ENCODE measurements at places on chromosomes 12 and 14.
A peak's percentile ranks its signal among the peaks of the same experiment; 100 is the strongest.

DNA sequence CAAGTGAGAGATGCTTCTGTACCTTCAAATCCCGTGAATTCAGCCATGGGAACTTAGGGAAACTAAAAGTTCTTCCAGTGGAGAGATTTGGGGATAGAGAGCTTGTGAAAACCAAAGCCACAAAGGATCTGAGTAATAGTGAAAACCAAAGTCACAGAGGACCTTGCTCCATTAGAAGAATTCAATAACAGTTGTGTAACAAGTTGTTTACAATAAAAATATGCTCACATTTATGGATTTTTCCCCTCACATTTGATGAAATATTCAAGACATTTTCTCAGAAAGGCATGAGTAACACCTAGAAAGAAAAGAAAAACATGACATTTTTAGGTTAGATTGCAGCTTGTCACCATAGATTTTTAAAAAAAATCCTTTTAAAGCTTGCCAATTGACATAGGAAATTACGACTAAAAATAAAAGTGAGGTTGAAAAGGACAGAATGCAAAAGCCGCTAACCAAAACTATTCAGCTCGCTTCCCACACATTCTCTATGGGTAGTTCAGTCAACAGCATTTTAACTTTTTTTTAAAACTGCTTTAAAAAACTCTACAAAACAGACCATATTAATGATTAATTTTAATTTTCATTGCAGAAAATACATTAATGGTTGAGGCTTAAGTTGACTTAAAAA is 113.2 kb downstream of the CAND1 start:
- no peak for DNase-seq

- peak; percentile 60 for DNase-seq
Observed at GRCh38 chr12:45991284-45992249, 1.2 kb upstream of the SCAF11 start.

GRCh38 chr14:101065696-101066694 is 162.5 kb upstream of the RTL1 start:
- DNase-seq = no peak

DNA sequence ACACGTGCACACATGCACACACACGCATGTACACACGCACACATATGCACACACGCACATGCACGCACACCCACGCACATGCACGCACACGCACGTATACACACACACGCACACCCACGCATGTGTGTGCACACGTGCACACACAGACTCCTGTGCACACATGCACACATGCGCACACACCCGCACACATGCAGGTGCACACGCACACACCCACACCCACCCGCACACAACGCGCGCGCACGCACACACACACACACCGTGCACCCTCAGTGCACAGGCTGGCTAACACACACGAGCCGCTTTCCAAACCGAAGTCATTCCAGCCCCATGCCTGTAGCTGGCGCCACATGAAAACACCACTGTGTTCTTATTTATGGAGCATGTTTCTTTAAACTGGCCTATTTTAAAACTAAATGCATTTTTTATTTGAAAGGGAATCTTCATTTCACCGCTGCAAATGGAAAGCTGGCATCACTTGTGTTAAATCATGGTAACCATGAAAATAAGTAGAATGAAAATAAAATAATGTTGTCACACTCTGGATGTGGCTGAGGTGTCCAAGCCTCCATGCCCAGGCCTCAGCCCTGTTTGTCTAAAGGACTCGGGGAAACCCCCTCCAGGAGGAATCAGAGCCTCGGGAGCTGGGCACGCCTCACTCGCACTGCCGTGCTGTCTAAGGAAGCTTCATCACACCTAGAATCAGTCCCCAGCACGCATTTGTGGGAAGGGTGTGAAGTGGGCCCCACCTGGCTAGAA is 45.1 kb downstream of the GALNT9 start:
- DNase-seq = no peak

DNA sequence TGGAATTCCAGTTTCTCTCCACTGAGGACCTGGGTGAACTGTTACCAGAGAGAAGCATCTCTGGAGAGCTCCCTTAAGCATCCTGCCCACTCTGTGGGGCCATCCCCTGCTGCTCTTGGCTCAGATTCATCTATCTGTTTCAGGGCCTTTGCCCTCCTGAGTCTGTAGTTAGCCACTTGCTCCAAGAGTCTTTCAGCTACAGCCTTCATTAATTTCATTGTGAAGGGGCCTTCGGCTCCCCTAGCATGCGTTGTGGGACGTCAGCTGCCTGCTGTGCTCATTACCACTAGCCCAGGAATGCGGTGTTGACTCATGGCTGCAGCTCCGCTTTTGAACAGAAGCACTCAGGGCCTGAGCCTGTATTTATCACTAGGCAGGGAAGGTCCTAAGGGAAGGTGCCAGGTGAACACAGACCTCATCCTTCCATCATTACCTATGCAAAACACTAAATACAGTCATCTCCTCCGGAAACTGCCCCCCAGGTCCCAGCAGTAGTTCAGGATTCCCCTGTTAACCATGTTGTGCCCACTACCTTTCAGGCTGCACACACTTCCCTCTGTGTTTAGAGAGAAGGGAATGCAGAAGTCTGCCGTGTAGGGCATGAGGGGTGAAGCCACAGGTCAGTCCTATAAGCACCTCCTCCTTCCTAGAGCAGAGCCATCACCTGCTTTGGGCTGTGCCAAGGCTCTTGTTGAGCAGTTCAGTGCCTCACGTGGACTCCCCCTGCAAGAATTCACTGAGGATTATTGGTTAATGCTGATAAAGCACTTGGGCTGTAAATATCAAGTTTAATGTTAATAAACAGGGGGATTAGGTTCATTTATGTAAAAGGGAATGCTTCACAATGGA is 191.4 kb downstream of the CACNA1C start:
- no peak for DNase-seq

DNA sequence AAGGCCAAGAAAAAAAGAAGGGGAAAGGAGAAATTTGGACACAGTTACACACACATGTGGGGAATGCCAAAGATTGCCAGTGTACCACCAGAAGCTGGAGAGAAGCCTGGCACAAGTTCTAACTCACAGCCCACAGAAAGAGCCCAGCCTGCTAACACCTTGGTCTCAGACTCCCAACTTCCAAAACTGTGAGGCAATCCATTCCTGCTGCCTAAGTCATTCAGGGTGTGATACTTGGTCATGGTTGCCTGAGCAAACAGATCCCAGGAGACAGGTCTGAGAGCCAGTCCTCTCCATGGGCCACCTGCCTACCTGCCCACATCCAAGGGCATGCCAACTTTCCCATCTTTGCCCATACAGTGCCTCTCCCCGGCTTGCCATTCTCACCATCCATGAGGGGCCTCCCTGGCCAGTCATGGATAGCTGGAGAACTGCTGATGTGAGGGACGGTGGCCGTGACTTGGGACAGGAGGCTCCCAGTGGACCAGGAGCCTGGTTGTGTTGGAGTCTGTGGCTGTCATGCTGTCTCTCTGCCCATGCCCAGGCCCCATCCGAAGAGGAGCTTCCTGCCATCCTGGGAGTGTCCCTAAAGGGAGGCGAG is 198.0 kb upstream of the RTL1 start:
- DNase-seq = no peak

- DNase-seq = no peak
Observed at GRCh38 chr14:78297858-78298257, 127.7 kb downstream of the NRXN3 start.

DNA sequence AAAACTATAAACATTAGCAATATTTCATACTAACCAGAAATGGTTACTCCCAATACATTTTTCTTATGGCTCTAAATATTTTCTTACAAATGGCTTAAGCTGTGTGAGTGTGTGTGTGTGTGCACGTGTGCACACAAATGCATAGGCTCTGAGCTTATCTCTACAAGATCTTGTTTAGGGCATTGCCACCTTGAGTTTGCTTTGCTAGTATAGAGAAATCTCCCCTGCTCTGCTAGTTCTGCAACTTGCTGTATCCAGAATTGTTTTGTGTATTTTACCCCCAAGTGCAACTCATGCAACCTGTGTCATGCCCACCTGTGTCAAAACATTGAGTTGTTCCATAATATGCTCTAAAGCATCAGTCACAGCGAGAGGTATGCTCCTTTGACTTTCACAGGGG is 72.5 kb upstream of the DUSP6 start:
- DNase-seq = no peak

GRCh38 chr12:58034311-58034710 is 92.9 kb downstream of the ATP23 start:
- DNase-seq = no peak

DNA sequence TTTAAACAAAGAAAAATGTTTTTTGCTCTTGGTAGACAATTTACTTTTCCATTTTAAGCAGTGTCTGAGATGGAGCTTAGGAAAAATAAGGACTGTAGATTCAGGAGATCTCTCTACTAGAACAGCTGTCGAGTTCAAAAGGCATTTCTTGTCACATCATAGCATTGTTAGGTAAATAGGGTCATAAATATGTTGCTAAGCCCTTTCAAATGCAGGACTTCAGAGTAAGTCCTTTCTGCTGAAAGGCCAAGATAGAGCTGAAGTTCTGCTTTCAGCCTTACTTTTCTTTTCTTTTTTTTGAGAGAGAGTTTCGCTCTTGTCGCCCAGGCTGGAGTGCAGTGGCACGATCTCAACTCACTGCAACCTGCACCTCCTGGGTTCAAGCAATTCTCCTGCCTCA is 98.2 kb downstream of the SYNE2 start:
- no peak for DNase-seq

GRCh38 chr12:81337886-81338285 is 260.0 kb downstream of the ACSS3 start:
- no peak for DNase-seq

DNA sequence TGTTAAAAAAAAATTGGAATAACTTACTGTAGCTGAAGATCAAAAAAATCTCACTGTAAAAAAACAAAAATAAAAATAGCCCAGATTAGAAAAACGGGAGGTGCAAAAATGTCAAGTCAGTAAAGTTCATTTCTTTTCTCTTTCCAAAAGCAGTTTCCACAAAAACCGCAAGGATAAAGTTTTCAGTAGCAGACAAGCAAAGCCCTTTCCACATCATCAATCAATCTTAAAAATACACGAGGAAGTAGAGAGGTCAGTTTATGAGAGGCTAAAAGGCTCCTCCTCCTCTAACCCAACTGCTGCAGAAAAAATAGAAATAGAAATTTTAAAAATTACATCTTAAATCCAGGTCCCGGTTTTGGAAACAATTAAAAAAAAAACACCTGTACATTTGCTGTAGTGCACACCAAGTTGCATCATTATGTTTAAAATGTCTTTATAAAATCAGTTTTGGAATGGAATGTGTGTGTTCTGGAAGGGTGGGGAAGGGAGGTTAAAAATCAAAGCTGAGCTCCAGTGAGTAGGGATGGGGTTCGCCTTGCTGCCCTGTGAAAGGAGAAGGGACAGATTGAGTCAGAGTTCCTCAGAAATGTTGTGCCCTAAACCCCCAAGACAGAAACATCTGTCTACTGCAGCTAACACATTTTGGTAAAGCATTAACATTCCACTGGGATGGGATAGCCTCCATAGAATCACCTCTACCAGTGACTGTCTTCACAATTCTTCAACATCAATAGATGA is 5.8 kb downstream of the HNRNPC start:
- DNase-seq = no peak

DNA sequence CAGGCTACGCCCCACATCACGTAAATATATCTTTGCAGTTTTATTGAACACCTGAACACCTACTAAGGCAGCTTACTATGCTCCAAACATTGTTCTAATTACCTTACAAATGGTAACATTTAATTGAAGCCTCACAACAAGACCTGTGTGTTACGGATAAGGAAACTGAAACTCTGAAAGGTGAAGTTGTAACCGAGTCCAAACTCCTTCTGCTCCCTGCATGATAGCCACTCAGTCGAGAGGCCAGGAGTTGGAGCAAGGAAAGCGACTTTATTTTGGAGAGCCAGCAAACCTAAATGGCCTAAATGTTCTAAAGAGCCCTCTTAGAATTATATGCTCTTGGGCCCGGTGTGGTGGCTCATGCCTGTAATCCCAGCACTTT is 12.6 kb upstream of the TRPV4 start:
- no peak for DNase-seq

DNA sequence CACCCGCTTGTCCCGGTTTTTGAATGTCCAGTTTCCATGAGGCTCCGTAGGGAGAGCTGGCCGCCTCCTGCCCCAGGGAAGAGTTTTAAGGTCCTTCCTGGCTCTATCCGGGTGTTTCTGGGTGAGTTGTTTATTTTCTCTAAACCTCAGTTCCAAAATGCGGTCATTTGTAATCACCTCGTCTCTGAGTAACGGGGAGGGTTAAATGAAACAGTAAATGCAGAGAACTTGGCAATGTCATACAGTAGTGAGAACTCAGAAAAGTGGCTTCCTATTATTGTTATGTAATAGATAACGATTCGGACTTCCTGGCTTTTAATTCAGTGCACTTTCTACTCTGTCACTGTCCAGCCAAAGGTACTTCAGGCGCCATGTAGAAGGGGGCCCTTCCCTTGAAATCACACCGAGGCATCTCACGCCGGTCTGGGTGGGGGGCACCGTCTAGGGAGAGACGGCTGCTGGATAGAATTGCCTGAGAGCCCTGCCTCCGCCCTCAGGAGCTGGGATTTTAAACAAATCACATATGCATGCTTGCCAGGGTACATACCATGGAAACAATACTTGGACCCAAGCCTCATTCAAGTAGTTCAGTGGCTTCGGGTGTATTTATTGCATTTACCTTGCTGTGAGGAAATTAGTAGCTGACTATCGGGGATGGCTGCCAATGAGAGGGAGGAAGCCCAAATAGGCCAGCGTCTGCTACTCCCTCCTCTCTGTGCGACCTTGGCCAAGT is 26.4 kb downstream of the NOS1 start:
- DNase-seq = no peak

DNA sequence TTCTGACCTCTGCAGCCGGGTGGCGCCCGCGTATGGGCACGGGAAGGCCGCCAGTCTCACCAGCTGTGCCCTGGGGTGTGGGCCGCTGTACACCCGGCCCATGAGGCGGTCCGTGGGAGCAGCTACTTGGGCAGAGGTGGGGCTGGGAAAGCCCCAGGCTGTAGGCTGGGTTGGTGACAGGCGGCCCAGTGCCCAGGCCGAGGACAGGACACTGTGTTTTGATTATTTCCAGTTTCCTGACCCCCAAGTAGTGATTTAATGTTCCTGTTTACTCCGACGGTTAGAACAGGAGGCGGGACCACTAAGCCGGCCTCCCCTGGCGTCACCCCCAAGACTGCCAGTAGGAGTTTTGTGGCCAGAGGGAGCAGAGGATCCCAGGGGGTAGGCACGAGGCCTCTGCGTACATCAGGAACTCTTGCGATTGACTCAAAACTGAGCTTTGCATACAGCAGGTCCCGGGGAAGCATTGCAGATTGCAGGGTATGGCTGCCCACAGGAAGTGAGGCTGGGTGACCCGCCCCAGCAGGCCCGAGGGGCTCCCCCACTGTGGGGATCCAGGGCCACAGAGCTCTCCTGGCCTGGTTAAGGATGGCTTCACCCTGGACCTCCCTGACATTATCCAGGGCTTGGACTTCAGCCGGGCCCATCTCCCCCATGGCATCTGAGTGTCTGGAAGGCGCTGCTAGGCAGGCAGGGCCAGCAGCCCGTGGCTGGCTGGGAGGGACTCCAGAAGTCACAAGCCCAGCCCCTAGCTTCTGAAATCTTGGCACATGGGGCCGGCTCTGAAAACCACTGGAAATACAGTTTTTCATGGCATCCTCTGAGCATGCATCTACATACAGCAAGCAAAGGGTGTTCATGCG is 42.5 kb upstream of the DIO3 start:
- DNase-seq = no peak
